ENCODE measurements at places on chromosomes 2 and 18. TPM values are rescaled to one million over a fixed set of nuclear protein-coding genes. Genes with fewer than 3 reads are reported as not detected.

DNA sequence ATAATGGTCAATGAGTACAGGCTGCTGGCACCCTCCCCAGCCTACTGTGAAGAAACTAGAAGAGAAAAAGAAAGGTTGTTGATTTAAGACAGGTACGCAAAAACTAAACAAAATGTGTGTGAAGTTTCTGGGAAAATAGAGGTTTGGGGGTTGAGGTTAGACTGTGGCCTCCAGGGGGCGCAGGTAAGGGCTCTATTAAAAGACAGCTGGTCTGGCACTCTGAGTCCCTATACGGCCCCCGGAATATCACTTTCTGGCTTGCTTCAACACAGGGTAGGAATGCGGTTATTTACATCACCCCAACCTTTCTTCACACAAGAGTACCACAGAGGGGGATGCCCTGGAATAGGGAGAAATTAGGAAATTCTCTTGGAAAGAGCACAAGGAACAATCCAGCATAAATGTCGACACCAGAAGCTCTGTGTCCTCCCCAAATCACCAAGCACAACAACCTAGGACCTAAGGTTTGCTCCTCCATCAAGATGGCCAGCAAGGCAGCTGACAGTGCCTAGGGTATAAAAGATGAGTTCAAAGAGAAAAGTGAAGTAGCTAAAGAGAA, 480.8 kb upstream of the KLHL29 start:
- no peaks in the 10 kb centered on the region for H3K27me3 ChIP-seq
- no peaks in the 10 kb centered on the region for H3K4me1 ChIP-seq
- H3K4me3 ChIP-seq = no peak overlapping the region
- no peak for DNase-seq
- H3K36me3 ChIP-seq = no peaks in the 10 kb centered on the region

- no peaks in the 10 kb centered on the region for H3K4me1 ChIP-seq
- no peaks in the 10 kb centered on the region for H3K27me3 ChIP-seq
- no peak within 1 kb of the TSS for H3K27ac ChIP-seq
- no peak for DNase-seq
- no peaks in the 10 kb centered on the region for H3K36me3 ChIP-seq
Measured at GRCh38 chr2:77521931-77522470, at the start of gene LRRTM4. Gene LRRTM4 (minus strand): TSS chr2:77522376.

Gene SLC16A14
- 0.10 TPM for total RNA-seq

DNA sequence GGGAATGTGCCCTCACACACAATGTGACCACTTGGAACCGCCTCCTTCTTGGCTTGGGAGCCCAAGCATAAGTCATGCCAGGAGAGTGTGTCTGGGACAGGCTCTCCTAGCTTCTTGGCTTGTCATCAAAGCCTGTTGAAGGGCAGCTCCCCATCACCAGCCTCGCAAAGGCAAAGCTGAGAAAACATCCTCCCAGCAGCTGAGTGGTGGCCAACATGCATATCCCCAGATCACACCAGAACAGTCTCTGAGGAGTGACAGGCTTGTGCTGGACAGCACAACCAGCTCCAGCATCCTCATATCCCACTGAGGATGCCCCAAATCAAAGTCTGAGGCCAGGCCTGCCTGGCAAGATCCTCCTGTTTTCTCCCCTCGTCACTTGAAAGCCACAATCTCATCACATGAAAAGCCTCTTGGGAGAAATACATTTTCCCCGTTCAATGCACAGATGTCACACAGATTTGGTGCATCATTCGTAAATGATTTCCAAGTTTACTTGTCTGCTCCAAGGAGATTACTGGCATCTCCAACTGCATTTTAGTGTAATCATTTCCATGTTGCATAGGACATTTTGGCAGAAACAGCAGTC, 269.3 kb downstream of the TTC32 start:
- no peaks in the 10 kb centered on the region for H3K4me1 ChIP-seq
- H3K27me3 ChIP-seq = no peaks in the 10 kb centered on the region
- H3K27ac ChIP-seq = no peak overlapping the region
- no peak for DNase-seq

Gene TMEM178A
- total RNA-seq = 0.21 TPM

Gene GBX2
- not detected for total RNA-seq

Gene CD207
- total RNA-seq = not detected

- no peak for DNase-seq
- no peaks in the 10 kb centered on the region for H3K27me3 ChIP-seq
- no peak overlapping the region for H3K27ac ChIP-seq
- H3K36me3 ChIP-seq = no peaks in the 10 kb centered on the region
- H3K4me1 ChIP-seq = no peaks in the 10 kb centered on the region
- H3K4me3 ChIP-seq = no peak overlapping the region
Measured at GRCh38 chr2:159939946-159940345, 122.5 kb downstream of the PLA2R1 start.

DNA sequence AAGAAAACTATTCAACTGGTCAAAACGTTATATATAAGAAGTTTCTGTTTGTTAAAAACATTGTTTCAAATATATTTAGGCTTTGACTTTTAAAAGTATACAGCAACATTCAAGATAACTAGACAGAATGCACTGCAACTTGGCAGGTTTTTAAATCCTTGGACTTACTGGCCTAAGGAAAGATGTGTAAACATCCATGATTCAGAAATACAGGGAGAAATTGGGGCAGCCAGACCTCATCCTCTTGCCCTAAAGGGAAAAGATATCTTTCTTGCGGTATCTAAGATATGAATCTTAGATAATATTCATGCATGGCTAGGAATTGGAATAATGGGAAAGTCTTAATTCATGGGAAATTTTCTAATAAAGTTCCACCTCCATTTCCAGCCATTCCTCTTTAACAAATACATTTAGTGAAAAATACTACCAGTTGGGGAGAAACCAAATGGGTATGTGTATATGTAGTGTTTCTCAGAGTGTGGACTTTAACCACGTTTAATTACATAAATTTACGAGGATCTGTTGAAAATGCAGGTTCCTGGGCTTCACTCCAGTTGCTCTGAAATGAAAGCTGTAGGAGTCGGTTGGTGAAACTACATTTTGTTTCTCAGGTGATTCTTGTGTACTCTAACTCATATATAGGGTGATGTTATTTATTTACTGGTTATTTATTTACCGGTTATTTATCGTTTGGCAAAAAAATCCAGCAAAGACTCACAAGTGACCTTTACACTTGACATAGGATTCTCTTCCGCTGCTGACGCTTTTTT, 587 bp upstream of the TANK start:
- H3K27ac ChIP-seq = peak overlapping the region; percentile 99
- peak overlapping the region; percentile 98 for H3K4me3 ChIP-seq
- no peak for DNase-seq
- no peaks in the 10 kb centered on the region for H3K4me1 ChIP-seq

- no peak for DNase-seq
- no peak overlapping the region for H3K4me3 ChIP-seq
- no peaks in the 10 kb centered on the region for H3K27me3 ChIP-seq
- no peaks in the 10 kb centered on the region for H3K36me3 ChIP-seq
Measured at GRCh38 chr2:101967826-101968513, 23.8 kb upstream of the IL1R2 start.

DNA sequence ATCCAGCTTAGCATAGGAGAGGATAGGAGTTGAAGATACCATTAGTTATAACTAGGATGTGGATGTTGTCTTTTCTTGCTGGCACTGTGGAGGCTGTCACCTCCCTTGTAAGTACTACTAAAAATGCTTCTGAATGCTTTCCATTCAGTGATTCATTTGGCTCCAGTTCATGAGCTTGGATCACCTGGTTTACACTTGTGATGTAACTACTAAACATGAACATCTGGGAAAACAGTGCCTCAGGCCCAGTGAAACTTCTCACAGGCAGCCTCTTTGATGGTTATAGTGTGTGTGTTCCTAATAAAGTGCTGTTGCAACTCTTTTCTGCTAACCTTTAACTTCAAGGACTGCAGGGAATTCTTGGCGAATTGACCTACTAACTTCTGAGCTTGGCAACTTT, 13.0 kb upstream of the SLC9A2 start:
- no peak overlapping the region for H3K27ac ChIP-seq
- no peak for DNase-seq
- H3K4me3 ChIP-seq = no peak overlapping the region

Gene OSR1
- not detected for total RNA-seq

DNA sequence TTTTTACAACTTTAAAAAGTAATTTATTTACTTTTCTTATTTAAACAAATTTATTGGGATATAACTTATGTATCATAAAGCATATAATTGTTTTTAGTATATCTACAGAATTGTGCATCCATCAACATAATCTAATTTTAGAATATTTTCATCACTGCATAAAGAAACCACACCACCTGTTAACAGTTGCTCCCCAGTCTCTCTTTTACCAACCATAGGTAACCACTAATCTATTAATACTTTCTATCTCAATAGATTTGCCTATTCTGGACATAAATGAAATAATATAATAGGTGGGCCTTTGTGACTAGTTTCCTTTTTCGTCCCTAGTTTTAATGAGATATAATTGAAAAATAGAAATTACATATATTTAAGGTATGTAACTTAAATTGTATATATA, 90.6 kb downstream of the ADAM23 start:
- no peak for DNase-seq
- H3K4me1 ChIP-seq = no peaks in the 10 kb centered on the region
- no peaks in the 10 kb centered on the region for H3K27me3 ChIP-seq

GRCh38 chr2:160498137-160498536, 4.5 kb upstream of the RBMS1 start:
- H3K27me3 ChIP-seq = peaks cover 8% of the 10 kb centered on the region
- H3K36me3 ChIP-seq = no peaks in the 10 kb centered on the region
- no peak overlapping the region for H3K4me3 ChIP-seq
- DNase-seq = no peak
- H3K27ac ChIP-seq = no peak overlapping the region
- peaks cover 3% of the 10 kb centered on the region for H3K4me1 ChIP-seq

GRCh38 chr2:50347358-50348044, 684.4 kb downstream of the NRXN1 start:
- H3K27ac ChIP-seq = no peak overlapping the region
- no peak for DNase-seq
- peaks cover 10% of the 10 kb centered on the region for H3K27me3 ChIP-seq
- H3K36me3 ChIP-seq = no peaks in the 10 kb centered on the region
- no peak overlapping the region for H3K4me3 ChIP-seq

Gene NAT8
- not detected for total RNA-seq

- H3K27me3 ChIP-seq = no peaks in the 10 kb centered on the region
- peaks cover 18% of the 10 kb centered on the region for H3K36me3 ChIP-seq
Measured at GRCh38 chr18:3454365-3455089, 4.6 kb downstream of the TGIF1 start.

DNA sequence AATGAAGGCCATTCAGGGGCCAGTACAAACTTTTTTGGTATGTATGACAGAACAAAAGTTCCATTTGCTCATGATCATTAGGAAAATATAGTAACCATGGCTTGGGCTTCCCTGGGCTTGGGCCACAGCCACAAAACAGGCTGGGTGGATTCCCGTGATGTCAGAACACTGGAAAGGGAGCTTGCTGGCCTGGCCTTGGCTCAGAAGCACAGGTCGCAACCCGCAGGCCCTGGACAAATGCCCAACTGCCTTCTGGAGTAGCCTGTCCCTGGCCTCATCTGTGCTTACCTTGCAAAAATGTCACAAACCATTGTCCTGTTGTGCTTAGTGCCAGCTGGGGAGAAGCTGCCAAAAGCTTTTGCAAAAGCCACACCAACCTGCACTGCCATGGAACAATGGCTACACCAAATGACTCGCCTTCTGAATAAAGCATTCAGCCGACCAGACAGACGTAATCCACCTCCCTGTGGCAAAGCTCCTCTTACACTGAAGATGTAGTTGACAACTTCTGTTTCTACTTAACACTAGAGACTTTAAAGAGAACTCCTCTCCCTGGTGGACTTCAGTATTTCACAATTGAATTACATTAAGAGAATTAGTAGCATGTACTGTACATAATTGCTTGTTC, 125.5 kb downstream of the ANKRD44 start:
- H3K4me3 ChIP-seq = no peak overlapping the region
- peaks cover 4% of the 10 kb centered on the region for H3K4me1 ChIP-seq
- no peak for DNase-seq
- H3K27ac ChIP-seq = no peak overlapping the region

GRCh38 chr2:61770746-61771145, 83.1 kb downstream of the FAM161A start:
- no peaks in the 10 kb centered on the region for H3K27me3 ChIP-seq
- no peak overlapping the region for H3K27ac ChIP-seq
- H3K4me3 ChIP-seq = no peak overlapping the region

DNA sequence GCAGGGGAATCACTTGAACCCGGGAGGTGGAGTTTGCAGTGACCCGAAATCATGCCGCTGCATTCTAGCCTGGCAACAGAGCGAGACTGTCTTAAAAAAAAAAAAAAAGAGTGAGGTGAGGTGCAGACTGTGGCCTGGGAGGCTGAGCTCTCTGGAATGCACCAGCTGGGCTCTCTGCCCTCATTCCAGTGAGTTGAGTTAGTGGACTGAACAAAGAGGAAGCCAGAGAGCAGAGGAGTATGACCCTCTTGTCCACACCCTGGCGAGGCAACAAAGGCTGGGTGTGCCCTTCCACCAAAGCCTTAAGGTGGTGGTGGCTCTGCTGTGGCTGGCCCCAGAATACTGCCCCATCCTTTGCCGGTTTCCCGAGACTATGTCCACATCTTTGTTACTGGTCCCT, 71.3 kb upstream of the ACKR3 start:
- H3K4me1 ChIP-seq = no peaks in the 10 kb centered on the region
- no peaks in the 10 kb centered on the region for H3K27me3 ChIP-seq
- DNase-seq = no peak

GRCh38 chr2:63819256-63819655, 22.4 kb upstream of the UGP2 start:
- DNase-seq = no peak
- no peaks in the 10 kb centered on the region for H3K4me1 ChIP-seq
- no peak overlapping the region for H3K4me3 ChIP-seq
- H3K27ac ChIP-seq = no peak overlapping the region

Gene TNFRSF11A
- total RNA-seq = 8.8 TPM

DNA sequence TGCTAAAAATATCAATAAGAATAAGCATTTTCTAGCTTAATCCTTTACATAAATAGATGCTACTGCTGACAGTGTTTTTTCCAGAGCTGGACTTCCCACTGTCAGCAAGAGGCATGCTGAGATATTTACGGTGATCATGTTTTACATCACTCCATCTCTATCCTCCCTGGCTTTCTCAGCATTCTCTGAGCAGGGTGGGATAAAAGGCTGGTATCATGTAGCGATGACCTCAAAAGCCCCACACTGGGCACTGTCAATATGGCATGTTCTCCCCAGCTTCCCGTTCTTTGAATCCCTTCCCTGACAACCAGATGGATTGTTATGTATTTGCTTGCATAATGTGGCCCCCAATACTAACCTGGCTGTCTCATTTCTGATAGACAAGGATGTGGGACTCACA, 83.2 kb upstream of the EPHA4 start:
- no peaks in the 10 kb centered on the region for H3K36me3 ChIP-seq
- no peaks in the 10 kb centered on the region for H3K4me1 ChIP-seq
- DNase-seq = no peak
- H3K27me3 ChIP-seq = no peaks in the 10 kb centered on the region
- no peak overlapping the region for H3K4me3 ChIP-seq

DNA sequence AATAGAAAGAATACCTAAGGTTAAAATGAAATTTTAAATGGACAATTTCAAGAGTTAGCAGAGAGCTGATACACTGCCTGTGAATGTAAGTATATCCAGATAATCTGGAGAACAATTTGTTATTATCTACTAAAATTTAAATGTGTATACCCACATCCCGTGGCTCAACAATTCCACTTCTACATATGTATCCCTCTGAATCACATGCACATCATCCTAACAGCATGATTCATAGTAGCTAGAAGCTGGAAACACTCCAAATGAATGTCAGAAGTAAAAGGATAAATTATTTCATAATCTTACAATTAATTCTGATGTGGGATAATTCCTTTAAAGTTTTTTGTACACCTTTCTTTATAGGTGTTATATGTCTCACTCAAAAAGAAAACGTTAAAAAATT, 87.9 kb downstream of the CNTNAP5 start:
- no peak overlapping the region for H3K27ac ChIP-seq
- no peak for DNase-seq
- no peaks in the 10 kb centered on the region for H3K4me1 ChIP-seq
- H3K36me3 ChIP-seq = no peaks in the 10 kb centered on the region

Gene PSD4
- 347 TPM for total RNA-seq

All from natural killer cell (primary cell).